Breast epithelium (tissue), 4 donors: ENCODE measurements at places on chromosomes 13 and 19.

DNA sequence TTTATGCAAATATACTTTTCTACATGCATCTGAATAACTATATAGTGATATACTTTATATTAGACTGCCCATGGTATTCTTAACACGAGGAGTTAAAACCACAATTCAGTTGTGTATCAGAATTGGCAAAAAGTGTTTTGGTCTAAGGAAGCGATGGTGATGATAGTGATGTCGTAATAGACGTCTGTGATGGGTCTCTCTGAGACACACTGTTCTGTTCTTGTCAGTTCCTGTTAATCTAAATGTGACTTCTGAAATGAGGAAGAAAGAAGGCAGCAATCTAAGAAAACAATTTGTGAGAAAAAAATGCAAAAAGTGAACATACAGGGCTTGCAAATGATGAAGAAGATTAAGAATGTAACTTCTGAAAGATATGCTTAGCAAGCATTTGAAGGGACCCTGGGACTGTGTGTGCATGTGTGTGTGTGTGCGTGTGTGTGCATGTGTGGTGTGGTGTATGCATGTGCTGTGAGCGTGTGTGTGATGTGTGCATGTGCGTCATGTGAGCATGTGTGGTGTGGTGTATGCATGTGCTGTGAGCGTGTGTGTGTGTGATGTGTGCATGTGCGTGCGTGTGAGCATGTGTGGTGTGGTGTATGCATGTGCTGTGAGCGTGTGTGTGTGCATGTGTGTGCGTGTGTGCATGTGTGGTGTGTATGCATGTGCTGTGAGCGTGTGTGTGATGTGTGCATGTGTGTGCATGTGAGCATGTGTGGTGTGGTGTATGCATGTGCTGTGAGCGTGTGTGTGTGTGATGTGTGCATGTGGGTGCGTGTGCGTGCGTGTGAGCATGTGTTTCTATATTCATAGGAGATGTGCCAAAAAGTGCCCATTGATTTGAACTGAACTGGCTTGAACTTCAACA lies 131.8 kb downstream of the IRS2 start:
- no peaks in the 10 kb centered on the region for H3K4me1 ChIP-seq
- no peaks in the 10 kb centered on the region for H3K36me3 ChIP-seq
- H3K27me3 ChIP-seq: no peaks in the 10 kb centered on the region
- H3K27ac ChIP-seq: peak overlapping the region; percentile 73
- no peak for DNase-seq
- H3K4me3 ChIP-seq: peak overlapping the region; percentile 24

- no peak for DNase-seq
- peaks cover 6% of the 10 kb centered on the region for H3K4me1 ChIP-seq
- no peak overlapping the region for H3K4me3 ChIP-seq
These were observed 7.4 kb upstream of the CDX2 start for GRCh38 chr13:27976362-27977091.

- DNase-seq: no peak
- H3K27me3 ChIP-seq: no peaks in the 10 kb centered on the region
- no peak overlapping the region for H3K27ac ChIP-seq
- no peaks in the 10 kb centered on the region for H3K36me3 ChIP-seq
- peaks cover 4% of the 10 kb centered on the region for H3K4me1 ChIP-seq
These were observed 3.4 kb upstream of the USE1 start for GRCh38 chr19:17211547-17212446.

DNA sequence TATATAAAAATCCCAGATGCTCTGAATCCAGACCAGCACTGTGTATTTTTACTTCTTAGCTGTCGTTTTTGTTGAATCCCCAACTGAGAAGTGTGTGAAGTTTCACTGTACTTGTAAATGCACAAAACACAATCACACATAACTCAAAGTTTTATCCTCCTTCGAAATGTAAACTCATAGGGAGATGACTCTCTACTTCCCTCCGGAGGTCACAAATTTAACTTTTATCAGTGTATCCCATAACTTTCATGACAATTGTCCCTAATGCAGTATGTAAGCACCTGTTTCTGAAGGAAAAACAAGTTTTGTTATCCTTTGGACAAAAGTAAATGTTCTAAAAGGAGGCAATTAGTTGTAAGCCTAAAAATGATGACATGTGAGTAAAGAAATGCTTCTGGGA lies 665.0 kb upstream of the SLITRK6 start:
- no peaks in the 10 kb centered on the region for H3K36me3 ChIP-seq
- no peak overlapping the region for H3K4me3 ChIP-seq
- no peaks in the 10 kb centered on the region for H3K27me3 ChIP-seq
- no peak overlapping the region for H3K27ac ChIP-seq
- no peaks in the 10 kb centered on the region for H3K4me1 ChIP-seq

DNA sequence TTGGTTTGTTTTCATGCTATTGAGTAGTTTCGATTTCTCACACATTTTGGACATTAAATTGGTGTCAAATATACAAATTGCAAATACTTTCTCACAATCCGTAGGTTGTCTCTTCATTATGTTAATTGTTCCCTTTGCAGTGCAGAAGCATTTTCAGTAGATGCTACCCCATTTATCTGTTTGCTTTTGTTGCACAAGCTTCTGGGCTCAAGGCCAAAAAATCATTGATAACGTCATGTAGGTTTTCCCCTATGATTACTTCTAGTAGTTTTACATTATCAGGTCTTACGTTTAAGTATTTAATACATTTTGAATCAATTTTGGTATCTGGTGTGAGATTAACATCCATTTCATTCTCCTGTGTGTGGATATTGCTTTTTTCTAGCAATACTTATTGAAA lies 14.0 kb upstream of the ZNF347 start:
- no peak for DNase-seq
- no peaks in the 10 kb centered on the region for H3K36me3 ChIP-seq
- no peak overlapping the region for H3K4me3 ChIP-seq
- no peak overlapping the region for H3K27ac ChIP-seq

- H3K27ac ChIP-seq: no peak overlapping the region
- H3K4me3 ChIP-seq: no peak overlapping the region
- DNase-seq: no peak
- no peaks in the 10 kb centered on the region for H3K4me1 ChIP-seq
These were observed 1719.7 kb upstream of the SLC10A2 start for GRCh38 chr13:104785952-104786351.

- H3K4me3 ChIP-seq: no peak overlapping the region
- H3K36me3 ChIP-seq: no peaks in the 10 kb centered on the region
- DNase-seq: no peak
- no peaks in the 10 kb centered on the region for H3K4me1 ChIP-seq
- no peak overlapping the region for H3K27ac ChIP-seq
- H3K27me3 ChIP-seq: no peaks in the 10 kb centered on the region
These were observed 695.3 kb downstream of the DACH1 start for GRCh38 chr13:71171740-71172139.

DNA sequence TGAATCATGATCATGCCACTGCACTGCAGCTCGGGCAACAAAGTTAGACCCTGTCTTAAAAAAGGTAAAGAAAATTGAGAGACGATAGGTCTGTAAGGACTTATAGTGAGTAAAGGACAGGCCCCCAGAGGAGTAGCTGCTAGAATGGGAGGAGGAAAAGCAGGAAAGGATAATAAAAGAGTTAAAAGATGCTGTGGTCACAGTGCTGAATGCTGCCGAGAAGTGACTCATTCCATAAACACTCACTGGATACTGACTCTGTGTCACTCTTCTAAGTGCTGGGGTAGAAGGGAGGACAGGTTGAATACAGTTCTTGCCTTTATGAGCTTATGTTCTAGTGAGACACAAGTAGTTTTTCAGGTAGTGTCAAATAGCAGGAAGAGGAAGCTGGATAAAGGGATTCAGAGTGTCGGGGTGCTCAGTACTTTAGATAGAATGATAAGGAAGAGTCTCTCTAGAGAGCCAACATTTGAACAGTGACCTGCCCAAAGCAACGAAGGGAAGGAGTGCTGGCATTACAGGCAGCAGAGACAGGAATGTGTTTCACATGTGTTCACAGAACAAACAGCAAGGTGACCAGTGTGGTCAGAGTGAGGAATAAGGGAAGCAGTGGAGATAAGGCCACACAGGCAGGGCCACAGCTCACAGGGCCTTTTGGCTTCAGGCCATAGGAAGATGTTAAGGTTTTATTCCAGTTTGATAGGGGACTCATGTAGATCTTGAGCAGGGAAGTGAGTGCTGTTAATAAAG lies 1240.5 kb downstream of the UQCRFS1 start:
- H3K36me3 ChIP-seq: no peaks in the 10 kb centered on the region
- H3K27me3 ChIP-seq: no peaks in the 10 kb centered on the region
- no peak for DNase-seq
- H3K4me1 ChIP-seq: no peaks in the 10 kb centered on the region
- H3K27ac ChIP-seq: no peak overlapping the region

- peak within 1 kb of the TSS; percentile 46 for H3K4me3 ChIP-seq
- H3K27me3 ChIP-seq: no peaks in the 10 kb centered on the region
- H3K36me3 ChIP-seq: no peaks in the 10 kb centered on the region
- no peak within 1 kb of the TSS for H3K27ac ChIP-seq
These were observed at the start of gene TRPC4 for GRCh38 chr13:37869756-37870488. TRPC4 (minus strand) TSS chr13:37869772; CDS start chr13:37783333, 86,439 bp downstream.

- H3K4me3 ChIP-seq: no peak overlapping the region
- no peaks in the 10 kb centered on the region for H3K27me3 ChIP-seq
- no peak overlapping the region for H3K27ac ChIP-seq
- DNase-seq: no peak
These were observed 9.9 kb downstream of the SYT3 start for GRCh38 chr19:50629801-50630200.

DNA sequence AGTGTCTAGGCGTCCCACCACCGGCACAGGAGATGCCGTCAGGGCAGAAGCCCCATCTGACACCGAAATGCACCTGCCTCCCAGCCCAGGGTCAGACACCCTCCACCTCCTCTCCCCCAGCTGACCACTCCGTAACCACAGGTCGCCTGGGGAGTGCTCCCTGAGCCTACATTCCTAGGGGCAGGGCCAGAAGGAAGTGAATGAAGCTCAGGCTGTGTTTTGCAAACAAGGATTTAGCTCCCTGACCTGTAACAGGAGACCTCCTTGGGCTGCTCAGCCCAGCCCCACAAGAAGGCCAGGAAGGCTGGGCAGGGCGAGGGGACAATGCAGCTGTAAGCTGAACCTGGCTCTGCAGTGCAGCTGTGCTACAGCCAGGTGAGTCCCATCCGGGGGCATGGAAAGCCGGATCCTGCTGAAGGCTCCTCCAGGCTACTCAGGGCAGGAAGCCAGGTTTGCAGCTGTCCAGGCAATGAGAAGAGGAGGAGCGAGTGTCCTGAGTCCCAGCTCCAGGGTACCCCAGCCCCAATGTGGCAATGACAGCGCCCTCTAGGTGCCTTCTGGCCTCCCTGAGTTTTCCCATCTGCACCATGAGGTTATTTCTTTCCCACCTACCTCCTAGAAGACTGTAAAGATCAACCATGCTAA lies 42.1 kb downstream of the RHPN2 start:
- H3K36me3 ChIP-seq: no peaks in the 10 kb centered on the region
- no peak overlapping the region for H3K4me3 ChIP-seq
- peak overlapping the region; percentile 48 for H3K27ac ChIP-seq
- DNase-seq: peak; percentile 73

DNA sequence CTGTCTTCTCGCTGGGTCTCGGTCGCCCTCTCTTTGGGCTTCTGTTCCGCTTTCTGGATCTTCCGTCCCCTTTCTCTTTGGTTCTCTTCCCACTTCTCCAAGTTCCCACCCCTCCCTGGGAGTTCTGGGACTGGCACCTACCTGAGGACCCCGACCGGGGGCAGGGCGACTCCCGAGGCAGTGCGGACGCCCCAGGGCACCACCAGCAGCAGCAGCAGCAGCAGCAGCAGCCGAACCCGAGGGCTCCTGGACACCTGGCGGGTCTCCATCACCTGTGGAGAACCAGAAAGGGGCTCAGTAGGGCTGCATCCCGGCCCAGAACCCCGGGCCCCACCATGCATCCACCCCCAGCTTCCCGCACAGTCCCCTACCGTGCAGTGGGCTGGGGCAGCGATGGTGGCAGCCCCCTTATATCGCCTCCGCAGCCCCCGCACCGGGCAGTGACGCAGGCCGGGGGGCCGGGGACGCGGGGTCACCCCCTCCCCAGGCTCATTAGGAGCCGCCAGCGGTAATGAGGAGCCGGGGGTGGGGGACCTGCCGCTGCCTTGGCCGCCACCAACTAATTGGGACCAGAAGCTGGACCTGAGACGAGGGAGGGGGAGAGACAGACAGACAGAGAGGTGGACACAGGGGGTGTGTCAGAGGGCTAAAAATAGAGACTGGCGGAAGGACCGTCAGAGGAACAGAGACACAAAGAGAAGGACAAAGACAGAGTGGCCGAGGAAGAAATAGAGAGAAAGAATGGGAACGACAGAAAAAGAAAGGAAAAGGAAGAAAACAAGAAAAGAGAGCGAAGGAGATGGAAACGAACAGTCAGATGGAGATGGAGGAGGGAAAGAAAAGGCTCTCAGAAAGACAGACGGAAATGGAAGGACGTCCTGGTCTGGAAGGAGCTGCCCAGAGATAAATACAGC lies at the start of gene PTH2:
Gene PTH2 (minus strand): TSS at position 371 of the 914 bp plus-strand sequence. CDS start 102 bp downstream, at position 269.
- H3K4me1 ChIP-seq: peaks cover 13% of the 10 kb centered on the region
- peak within 1 kb of the TSS; percentile 25 for H3K4me3 ChIP-seq

GRCh38 chr13:38042771-38043170 lies 173.2 kb upstream of the TRPC4 start:
- no peaks in the 10 kb centered on the region for H3K36me3 ChIP-seq
- DNase-seq: no peak
- no peaks in the 10 kb centered on the region for H3K27me3 ChIP-seq
- H3K27ac ChIP-seq: no peak overlapping the region
- H3K4me1 ChIP-seq: no peaks in the 10 kb centered on the region

DNA sequence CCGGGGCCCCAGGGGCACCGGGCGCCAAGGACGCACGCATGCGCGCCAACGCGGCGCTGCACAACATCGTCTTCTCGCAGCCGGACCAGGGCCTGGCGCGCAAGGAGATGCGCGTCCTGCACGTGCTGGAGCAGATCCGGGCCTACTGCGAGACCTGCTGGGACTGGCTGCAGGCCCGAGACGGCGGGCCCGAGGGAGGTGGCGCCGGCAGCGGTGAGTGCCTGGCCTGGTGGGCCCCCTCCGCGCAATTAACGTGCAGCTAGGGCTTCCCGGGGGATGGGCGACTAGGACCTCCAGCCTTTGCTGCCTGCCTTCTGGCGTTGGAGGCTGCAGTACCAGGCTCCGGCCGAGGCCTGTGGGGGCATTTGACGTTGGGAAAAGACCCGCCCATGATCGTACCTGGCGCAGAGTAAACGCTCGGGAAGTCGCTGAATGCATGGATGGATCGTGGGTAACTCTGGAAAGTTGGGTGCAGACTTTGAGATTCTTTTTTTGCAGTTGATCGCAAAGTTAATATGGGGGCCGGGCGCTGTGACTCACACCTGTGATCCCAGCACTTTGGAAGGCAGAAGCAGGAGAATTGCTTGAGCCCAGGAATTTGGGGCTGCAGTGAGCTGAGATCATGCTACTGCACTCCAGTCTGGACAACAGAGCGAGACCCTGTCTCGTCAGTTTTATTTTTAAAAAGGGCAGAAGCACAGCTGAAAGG lies 7.3 kb downstream of the APC2 start:
- no peak overlapping the region for H3K4me3 ChIP-seq
- DNase-seq: no peak
- H3K27ac ChIP-seq: no peak overlapping the region

- no peak overlapping the region for H3K27ac ChIP-seq
- H3K27me3 ChIP-seq: no peaks in the 10 kb centered on the region
- H3K36me3 ChIP-seq: no peaks in the 10 kb centered on the region
These were observed 3.1 kb upstream of the PTPRH start for GRCh38 chr19:55212447-55212846.

DNA sequence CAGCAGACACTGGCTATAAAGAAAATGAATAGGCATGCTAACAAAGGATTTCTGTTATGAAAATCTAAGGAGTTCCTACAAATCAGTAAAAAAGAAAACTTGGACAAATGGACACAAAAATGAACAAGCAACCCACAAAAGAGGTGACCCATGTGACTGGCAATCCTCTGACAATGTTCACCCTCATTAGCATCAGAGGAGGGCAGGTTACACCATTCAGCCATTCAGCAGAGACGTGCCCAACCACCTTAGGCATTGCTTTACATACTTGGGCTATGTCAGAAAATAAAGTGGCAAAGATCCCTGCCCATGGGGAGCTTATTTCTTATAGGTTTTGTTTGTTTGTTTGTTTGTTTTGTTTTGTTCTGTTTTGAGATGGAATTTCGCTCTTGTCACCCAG lies 46.0 kb downstream of the TNFRSF19 start:
- H3K27me3 ChIP-seq: no peaks in the 10 kb centered on the region
- no peak overlapping the region for H3K4me3 ChIP-seq
